ENCODE measurements at places on chromosomes 7 and 10.

GRCh38 chr10:95793401-95794045, 37.6 kb downstream of the ENTPD1 start:
- peak; percentile 8 for DNase-seq

DNA sequence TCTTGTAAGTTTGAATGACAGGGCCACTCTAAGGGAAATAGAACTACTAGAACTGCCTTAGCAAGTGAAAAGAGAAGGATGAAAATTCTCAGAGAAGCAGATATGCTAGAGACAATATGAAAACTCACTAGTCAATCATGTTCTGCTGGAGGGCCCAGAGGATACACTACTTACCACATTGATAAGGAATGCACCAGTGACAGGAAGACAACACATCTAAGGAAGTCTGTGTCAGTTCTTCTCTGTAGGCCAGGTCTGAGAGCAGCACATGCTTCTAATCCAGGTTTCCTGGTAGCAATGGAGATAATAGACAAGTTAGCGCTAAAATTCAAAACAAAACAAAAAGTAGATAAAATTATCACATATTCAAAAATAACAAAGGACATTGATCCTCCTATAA, 235.2 kb upstream of the AKR1E2 start:
- DNase-seq, result no peak

- no peak for DNase-seq
These were observed 15.3 kb downstream of the JAZF1 start for GRCh38 chr7:28165261-28165660.

DNA sequence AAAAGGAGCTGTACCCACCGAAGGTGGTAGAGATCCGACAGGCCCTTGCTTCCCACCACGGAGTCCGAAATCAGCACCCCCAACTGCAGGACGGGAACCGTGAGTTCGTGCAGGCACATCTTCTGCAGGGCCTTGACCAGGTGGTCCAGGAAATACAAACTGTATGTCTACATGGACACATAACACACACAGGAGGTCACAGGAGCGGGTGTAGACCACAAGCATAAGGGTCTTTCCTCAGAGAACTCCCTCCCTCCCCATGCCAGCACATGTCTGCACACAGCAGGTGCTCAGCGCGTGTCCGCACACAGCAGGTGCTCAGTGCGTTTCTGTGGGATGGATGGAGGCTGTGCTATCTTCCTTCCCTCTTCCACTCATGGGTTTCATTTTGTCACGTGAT, 69.7 kb downstream of the CFAP46 start:
- no peak for DNase-seq

DNA sequence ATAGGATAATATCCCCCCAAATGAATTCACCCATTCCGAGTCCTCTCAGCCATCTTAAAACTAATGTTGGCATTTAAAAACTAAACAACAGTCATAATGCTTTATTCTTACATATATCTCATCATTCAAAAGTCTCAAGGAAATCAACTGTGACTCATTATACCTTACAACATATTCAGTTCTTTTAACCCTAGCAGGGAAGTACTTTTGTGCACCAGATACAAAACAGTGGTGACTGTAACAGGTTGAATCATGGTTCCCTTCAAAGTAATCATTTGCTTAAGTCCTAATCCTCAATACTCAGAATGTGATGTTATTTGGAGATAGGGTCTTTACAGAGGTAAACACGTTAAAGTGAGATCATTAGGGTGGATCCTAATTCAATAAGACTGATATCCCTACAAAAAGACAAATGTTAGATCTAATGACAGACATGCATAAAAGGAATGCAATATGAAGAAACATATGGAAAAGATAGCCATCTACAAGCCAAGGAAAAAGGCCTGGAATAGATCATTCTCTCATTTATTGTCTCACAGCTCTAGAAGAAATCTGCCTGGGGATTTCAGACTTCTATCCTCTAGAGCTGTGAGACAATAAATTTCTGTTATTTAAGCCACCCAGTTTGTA, 42.3 kb downstream of the RELN start:
- no peak for DNase-seq

GRCh38 chr10:77737608-77738007, 100.0 kb upstream of the KCNMA1 start:
- no peak for DNase-seq

DNA sequence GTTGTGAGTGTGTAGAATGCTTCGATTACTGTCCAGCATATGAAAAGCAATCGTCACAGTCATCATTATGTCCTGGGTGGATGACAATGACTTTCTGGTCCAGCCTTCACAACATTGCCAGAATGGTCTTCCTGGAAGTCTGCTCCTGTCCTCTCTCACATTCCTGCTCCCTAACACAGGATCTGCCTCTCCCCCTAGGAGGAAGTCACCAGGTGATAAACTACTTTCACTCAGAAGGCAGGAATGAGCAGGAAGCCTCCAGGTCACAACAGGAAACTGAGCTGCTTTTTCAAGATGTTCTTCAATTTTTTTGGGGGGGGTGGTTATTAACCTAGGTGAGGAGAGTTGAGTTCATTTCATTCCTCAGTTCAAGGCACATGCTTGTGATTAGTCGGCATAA, 13.6 kb upstream of the GPNMB start:
- no peak for DNase-seq

DNA sequence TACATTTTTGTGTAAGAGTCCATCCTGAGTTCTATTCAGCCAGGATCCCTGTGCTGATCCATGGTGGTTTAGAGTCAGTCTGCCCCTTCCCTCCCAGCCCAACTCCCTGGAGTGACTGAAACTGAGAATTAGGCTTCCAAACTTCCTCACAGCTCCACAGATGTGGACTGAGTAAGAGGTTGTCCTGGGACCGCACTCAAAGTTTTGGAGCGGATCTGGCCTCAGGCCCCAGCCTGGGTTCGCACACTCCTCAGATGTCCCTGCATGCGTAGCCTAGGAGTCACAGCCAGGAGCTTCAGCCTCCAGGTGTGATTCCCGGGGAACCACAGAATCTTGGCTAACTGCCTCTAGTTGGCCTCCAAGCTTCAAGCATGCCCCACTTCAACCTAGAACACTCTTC, 218.1 kb downstream of the C7orf25 start:
- DNase-seq, result no peak

DNA sequence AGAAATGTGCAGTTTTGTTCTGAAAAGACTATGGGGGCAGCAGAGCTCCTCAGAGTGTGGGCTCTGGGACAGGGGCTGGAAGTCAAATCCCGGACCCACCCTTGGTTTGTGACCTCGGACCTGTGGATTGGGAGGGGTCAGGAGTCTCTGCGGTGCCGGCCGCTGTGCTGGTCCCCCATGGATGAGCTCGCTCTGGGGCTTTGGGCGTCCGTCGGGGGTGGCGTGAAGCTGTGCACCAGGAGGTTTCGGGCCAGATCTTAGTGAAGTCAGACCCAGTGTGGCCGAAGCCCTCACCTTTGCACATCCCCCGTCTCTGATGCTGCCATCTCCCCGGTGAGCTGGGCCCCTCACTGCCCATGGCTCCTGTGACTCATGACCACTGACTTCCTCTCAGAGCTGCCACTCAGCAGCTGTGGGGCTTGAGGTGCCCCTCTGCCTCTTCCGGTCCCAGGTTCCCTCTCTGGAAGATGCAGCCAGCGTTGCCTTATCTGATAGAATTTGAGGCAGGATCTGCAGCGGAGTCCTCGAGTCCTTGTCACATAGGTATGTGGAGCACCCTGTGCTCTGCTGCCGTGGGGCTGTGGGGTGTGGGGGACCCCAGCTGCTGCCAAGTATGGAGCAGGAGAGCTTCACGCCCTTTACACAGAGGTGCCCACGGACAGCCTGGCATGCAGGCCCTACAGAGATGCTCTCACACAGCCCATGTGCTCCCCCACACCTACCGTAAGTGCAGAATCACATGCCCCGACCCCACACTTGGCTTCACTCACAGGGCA, 11.4 kb upstream of the SCART1 start:
- peak; percentile 35 for DNase-seq

DNA sequence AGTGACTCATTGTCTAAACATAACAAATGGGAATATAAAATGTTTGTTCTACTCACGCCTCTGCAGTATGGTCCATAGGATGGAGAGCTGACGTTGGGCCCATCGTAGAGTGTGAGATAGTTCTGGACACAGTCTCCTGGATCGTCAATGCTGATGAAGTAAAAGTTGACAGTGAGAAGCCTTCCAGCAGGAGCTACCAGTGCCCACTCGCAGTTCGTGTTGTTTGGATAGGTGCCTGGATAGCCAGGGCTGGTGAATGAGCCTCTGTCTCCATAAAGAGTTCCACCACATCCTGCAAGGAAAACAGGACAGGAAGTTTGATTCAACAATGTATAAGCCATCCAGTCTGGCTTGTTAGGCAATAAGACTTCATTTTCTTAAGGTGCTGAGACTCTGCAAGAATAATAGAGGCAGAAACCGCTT, 79.6 kb downstream of the OR13A1 start:
- no peak for DNase-seq

DNA sequence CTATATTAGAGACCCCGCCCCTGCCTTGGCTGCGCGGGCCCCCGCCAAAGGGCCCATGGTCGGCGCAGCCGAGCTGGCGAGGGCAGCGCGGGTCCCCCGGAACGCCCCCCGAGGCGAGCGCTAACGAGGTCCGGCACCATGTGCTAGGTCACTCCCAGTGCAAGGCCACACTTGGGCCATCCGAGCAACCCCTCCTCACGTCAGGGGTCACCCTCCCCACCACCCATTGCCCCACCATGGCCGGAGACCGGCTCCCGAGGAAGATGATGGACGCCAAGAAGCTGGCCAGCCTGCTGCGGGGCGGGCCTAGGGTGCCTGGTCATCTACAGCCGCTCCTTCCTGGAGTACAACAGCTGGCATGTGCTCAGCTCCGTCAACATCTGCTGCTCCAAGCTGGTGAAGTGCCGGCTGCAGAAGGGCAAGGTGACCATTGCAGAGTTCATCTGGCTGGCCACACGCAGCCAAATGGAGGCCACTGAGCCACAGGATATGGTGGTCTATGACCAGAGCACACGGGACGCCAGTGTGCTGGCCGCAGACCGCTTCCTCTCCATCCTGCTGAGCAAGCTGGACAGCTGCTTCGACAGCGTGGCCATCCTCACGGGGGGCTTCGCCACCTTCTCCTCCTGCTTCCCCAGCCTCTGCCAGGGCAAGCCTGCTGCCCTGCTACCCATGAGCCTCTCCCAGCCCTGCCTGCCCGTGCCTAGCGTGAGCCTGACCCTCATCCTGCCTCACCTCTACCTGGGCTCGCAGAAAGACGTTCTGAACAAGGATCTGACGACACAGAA, 12.4 kb upstream of the SEC24C start:
- no peak for DNase-seq

DNA sequence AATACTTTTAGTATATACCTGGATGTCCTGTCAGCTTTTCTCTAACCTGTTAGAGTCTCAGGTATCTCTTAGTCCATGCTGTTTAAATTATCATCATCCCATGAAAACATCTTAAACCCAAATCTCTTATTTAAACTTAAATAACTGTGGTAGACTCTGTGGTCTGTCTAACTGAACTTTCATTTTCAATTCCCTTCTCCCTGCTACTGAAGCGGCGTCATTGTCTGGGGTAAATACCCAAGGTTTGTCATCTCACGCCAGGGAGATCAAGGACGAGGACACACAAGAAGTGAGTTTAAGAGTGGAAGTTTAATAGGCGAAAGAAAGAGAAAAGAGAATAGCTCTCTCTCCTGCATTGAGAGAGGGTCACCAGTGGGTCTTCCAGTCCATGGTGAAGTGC, 804.4 kb upstream of the CELF2 start:
- DNase-seq, result peak; percentile 1

- DNase-seq, result no peak
These were observed 363.3 kb downstream of the TYW1 start for GRCh38 chr7:67359900-67360299.

DNA sequence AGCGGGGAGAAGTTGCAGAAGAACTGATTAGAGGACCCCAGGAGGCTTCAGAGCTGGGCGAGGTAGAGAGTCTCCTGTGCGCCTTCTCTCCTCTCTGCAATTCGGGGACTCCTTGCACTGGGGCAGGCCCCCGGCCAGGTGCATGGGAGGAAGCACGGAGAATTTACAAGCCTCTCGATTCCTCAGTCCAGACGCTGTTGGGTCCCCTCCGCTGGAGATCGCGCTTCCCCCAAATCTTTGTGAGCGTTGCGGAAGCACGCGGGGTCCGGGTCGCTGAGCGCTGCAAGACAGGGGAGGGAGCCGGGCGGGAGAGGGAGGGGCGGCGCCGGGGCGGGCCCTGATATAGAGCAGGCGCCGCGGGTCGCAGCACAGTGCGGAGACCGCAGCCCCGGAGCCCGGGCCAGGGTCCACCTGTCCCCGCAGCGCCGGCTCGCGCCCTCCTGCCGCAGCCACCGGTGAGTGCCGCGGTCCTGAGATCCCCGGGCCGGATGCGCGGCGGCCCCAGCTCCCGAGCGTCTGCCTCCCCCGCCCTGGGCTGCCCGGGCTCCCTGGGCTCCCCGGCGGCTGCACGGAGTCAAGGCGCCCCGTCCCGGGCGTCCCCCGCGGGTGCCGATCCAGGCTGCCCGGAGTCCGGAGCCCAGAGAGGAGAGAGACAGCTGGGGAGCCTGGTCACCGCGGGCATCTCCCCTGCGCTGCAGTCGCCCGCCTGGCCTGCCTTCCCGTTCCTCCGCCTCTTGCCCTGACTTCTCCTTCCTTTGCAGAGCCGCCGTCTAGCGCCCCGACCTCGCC, at the start of gene PLAU:
TSS of gene PLAU (plus strand) at position 369 of the 789 bp plus-strand sequence. CDS start 424 bp downstream, outside the sequence.
- peak; percentile 30 for DNase-seq

GRCh38 chr7:11810043-11810625, 21.9 kb downstream of the THSD7A start:
- DNase-seq, result no peak

GRCh38 chr7:45456105-45456504, 118.1 kb upstream of the ADCY1 start:
- no peak for DNase-seq

DNA sequence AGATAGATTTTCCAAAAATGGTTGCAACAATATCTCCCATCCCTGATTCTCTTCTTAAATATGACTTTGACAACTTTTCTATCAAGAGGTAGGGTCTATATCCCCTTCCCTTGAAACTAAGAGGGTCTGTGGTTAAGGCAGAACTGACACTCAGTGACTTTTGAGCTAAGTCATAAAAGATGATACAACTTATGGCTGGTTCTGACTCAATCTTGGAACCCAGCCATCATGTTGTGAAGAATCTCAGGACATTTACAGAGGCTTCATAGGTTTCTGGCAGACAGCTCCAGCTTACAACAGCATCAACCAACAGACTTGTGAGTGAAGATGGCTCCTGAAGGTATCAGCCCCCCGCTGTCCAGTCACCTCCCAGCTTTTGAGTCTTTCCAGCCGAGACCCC, 203.5 kb downstream of the RNLS start:
- no peak for DNase-seq

All from CD4-positive, alpha-beta T cell treated with Interleukin-15 for 4 hours (primary cell).